ENCODE measurements at places on chromosomes 3 and 15. TPM values are rescaled to one million over a fixed set of nuclear protein-coding genes. Genes with fewer than 3 reads are reported as not detected.

Gene MST1
- 2.3 TPM for total RNA-seq

Gene ZPLD1
- total RNA-seq = not detected

- DNase-seq = no peak
Measured at GRCh38 chr3:143416229-143416628, 296.7 kb downstream of the CHST2 start.

- DNase-seq = no peak
Measured at GRCh38 chr3:21912711-21913110, 161.7 kb upstream of the ZNF385D start.

Gene CDV3
- 94.5 TPM for total RNA-seq

- DNase-seq = no peak
Measured at GRCh38 chr15:59242649-59243048, 36.0 kb downstream of the LDHAL6B start.

GRCh38 chr3:170222647-170223541 lies 670 bp downstream of the PRKCI start:
- peak; percentile 3 for DNase-seq

GRCh38 chr3:61960976-61961375 lies 399.6 kb downstream of the PTPRG start:
- no peak for DNase-seq

DNA sequence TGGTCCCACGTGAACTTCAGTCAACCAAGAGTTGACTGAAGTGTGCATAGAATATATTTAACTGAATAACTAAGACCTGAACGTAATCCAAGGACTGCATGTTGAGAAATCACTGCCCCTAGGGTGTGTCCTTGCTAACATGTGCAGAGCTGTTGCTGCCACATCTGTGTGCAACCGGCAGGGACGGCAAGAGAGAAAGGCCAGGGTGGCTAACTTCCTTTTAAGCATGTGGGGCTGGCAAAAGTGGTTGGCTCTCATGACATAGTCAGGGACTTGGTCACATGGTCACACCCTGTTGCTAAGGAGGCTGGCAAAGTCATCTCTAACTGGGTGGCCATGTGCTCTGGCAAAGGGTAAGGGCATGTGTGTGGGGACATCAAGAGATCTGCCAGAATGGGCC lies 52.4 kb downstream of the GASK1A start:
- no peak for DNase-seq

Gene GOLGA8J
- not detected for total RNA-seq

Gene CRABP1
- not detected for total RNA-seq

GRCh38 chr3:148707601-148708380 lies 10.1 kb downstream of the AGTR1 start:
- no peak for DNase-seq

DNA sequence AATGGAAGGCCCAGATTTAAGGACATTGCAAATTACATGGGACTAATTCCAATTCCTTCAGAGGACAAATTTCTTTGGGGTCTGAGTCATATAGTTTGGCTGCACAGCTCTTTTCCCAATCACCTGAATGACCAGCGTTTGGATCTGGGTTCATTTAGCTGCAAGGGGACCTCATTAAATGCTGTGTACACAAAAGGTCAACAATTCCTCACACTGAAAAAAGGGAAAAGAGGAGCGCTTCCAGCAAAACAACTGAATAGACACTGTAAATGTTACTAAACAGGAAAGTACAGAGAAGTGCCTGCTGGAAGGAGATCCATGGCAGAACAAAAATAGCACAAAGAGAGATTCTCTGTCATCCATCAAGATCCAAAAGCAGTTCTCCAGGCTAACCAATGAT lies 356.0 kb upstream of the LMCD1 start:
- no peak for DNase-seq

GRCh38 chr3:135471911-135472310 lies 493.6 kb upstream of the PPP2R3A start:
- DNase-seq = no peak

GRCh38 chr15:44726568-44727484 lies 9.5 kb upstream of the TRIM69 start:
- DNase-seq = peak; percentile 35

DNA sequence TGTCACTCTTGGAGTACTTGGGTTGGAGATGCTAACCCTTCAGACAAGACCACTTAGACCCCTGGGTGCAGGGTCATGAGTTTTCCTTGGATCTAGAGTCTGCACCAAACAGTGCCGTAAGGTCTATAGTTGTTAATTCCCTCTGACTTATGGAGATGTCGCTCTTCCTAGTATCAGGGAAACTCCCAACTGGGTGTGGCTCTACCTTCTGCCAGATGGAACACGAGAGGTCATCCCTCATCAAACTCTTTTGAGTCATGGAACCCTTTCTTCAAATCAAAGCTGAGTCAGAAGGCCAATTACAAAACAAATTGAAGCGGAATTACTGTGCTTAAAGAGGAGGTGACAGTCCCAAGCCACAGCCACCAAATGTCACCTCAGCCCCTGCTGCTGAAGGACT lies 514.9 kb upstream of the PROK2 start:
- DNase-seq = no peak

DNA sequence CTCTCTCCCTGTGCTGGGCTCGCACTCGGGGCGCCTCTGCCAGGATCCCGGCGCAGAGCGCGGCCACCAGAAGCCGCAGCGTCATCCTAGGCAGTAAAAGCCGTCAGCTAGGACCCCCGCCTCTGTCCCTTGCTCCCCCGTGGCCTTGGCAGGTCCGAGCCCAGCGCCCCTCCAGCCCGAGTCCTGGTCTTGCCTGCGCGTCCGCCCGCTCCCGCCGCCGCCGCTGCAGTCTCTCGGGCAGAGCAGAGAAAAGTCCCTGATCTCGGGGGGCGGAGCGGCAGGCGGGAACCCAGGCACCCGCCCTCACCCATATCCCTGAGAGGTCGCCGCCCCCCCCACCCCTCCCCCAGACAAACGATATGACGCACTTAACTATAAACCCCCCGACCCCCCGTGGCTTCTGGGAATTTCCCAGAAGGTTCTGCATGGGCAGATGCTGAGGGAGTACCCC lies at the start of gene COL7A1:
Gene COL7A1 (minus strand): TSS at position 255 of the 451 bp plus-strand sequence. CDS start 170 bp downstream, at position 85.
- DNase-seq = no peak

Gene GOLGA8K
- total RNA-seq = 0.57 TPM

- no peak for DNase-seq
Measured at GRCh38 chr3:8456412-8456811, 45.2 kb upstream of the LMCD1 start.

Gene UPK1B
- total RNA-seq = 5.9 TPM

- no peak for DNase-seq
Measured at GRCh38 chr3:38950581-38950980, 101.2 kb downstream of the SCN11A start.

GRCh38 chr3:52572221-52572620 lies 35.8 kb downstream of the UQCC5 start:
- DNase-seq = no peak

GRCh38 chr3:164537485-164537884 lies 540.8 kb downstream of the SI start:
- DNase-seq = no peak

Gene SLCO2A1
- 18.9 TPM for total RNA-seq

DNA sequence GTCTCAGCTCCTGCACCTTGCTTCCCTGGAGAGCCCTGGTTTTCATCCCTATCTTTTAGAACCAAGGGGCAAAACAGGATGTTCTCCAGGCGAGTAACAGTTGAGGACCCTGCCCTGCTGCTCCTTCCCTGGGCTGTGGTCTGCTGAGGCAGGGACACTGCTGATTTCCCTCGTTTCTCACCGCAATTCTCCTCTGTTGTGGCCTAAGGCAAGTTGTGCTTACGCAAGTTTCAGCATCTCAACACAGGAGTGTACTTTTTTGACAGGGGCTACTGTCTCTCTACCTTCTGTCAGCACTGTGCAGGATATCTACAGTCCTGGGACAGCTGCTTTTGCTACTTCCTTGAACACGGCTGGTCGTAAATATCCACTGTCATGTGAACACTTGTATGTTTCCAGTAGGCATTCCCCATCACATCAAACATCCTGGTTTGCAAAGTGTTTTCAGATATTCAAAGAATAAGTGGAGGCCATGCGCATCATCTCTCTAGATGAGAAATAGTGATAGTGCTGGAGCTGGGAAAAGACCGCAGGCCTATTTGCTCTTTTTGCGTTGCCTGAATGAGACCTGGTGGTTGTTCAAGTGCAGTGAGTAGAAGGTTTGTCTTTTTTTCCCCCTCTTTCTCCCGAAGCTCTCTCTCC lies 110.1 kb upstream of the PLXNA1 start:
- DNase-seq = no peak

GRCh38 chr15:42650208-42651066 lies 75.0 kb downstream of the STARD9 start:
- DNase-seq = no peak

- DNase-seq = no peak
Measured at GRCh38 chr3:47296562-47297302, 14.0 kb downstream of the KLHL18 start.

Gene CFAP20DC
- total RNA-seq = 9.8 TPM

DNA sequence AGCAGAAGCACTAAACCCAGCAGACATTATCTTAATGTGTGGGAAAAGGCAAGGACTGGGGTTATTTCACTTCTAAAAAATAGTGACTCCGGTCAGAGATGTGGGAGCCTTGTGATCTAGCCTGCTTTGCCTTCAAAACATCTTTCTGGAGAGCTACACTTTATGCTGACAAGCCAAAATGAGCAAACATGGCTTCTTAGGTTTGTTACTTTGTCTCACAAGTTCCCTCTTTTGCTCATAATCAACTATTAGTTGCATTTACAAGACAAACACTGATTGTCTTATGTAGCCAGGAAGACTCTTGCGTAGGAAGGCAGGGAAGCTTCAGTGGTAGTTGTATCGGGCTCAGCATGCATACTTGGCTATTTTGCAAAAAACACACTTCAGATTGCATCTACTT lies 129.2 kb downstream of the NUP210 start:
- DNase-seq = no peak
